Occipital lobe (tissue), 3 donors: ENCODE measurements at places on chromosomes 7 and 10.

DNA sequence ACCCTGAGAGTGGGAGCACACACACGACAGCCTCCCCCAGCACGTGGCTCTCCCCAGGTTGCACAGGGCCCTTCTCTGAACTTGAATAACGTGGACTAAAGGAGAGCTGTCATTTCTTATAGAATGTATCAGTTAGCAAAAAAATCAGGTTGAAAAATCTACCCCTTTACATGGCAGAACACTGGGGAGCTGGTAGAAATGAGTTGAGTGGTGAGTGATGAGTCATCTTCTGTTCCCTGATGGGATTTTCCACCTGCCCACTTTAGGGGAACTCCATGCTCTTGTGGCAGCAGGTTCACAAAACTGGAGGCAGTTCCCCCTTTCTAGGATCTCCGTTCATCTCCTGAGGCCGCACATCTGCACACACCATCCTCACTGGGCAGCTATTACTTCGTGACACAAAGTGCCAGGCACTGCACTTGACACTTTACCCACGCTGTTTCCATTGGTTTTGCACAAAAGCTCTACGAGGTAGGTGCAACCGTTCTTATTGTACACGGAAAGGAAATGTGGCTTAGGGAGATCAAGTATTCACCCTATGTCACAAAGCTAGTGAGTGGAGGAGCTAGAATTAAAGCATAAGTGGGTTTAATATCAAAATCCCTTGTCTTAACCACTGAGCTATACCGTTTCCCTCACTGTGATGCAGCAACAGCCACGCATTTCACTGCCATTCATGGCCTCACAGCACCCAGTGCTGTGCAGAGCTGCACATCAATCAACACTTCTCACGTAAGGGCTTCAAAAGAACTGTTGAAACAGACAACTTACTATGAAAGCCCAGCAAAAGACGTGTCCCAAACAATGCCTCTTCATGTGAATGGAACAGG lies 80.2 kb downstream of the RNF216 start:
- DNase-seq = no peak

GRCh38 chr7:2233926-2234325 lies 1.2 kb upstream of the MAD1L1 start:
- DNase-seq = no peak

DNA sequence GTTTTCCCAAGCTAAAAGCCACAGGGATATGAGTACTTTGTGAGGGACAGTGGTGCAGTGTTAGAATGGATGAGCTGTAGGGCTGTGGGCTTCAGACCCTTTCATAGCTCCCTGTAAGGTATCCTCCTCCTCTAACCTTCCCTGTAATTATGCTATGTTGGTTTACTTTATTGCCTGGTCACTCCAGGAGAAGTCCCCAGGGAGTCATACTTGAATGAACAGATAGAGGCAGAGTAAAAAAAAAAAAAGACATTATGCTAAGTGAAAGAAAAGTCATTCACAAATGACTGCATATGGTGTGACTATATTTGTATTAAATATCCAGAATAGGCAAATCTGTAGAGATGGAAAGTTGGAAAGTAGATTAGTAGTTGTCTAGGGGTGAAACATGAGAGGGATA lies 434.4 kb downstream of the AUTS2 start:
- DNase-seq = no peak

DNA sequence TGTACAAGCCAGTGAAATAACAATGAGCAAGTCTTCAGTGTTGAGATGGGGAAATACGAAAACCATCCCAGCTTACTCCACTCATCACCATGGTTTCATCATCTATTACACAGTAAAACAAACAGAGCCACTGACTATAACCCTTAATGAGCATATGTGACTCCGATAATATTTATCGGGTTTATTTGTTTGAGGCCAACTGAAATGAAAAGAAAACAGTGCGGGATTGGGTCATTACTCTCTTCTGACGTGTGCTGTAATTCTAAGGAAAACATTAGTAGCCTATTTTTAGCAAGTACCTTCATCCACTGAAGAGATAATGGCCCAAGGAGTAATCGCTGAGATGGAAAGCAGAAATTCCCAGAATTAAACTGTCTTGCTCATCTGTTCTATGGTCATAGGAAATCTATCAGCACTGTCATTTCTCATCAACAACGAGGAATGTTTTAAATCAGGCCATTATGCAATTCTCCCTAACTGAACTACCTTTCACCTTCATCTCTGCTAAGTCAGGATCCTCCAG lies 716.5 kb downstream of the INHBA start:
- DNase-seq = no peak

DNA sequence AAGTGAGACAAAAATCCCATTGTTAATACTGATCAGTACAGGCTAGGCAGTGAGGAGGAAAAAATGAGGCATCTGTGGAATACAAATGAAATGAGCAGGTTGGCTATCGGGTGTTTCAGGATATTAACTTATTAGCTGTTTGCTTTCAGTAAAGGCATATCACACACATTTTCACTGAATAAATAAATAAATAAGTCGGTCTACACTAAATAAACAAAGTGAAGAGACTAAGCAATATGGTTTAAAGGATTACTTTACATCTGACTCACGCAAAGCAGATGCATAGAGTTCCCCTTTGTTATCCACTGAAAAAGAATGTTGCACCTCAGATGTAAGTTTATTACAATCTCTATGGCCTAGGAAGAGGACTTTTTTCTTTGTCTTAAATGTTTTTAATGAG lies 6.3 kb upstream of the SEMA3A start:
- DNase-seq = no peak

GRCh38 chr7:14602851-14603250 lies 299.7 kb downstream of the DGKB start:
- DNase-seq = no peak

GRCh38 chr7:142371586-142372377 lies 113.9 kb upstream of the PRSS58 start:
- DNase-seq = no peak

DNA sequence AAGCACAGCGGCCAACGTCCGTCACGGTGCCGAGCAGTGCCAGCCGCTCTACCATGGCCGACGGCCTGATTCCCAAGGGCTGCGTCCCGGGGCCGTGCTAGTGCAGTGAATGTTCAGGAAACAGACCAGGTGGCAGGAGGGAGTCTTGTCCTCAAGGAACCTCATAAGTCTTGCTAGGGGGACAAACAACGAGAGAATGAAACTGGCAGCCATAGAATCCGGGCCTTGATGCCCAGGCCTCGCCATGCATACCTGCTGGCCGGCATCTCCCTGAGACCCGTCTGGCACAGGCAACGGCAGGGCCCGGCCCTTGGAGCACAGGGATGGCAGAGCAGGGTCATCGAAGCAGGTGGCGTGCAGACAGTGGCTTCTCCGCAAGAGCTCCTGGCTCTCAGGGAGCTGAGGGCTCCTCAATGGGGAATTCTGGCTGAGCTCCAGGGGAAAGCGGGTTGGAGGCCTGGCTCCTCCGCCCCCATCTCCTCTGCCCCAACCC lies 58.8 kb downstream of the DIP2C start:
- DNase-seq = no peak

GRCh38 chr10:13349463-13350274 lies 1.6 kb upstream of the SEPHS1 start:
- no peak for DNase-seq

- DNase-seq = no peak
Observed at GRCh38 chr10:100508691-100509150, 10.9 kb downstream of the SEC31B start.

- no peak for DNase-seq
Observed at GRCh38 chr10:104337985-104338735, at the start of gene ITPRIP. ITPRIP (minus strand) TSS chr10:104338465; CDS start chr10:104316051, 22,414 bp downstream.

- DNase-seq = peak; percentile 35
Observed at GRCh38 chr10:17029581-17030271, 99.9 kb downstream of the CUBN start.

- DNase-seq = no peak
Observed at GRCh38 chr7:17462131-17462631, 163.7 kb downstream of the AHR start.

- DNase-seq = no peak
Observed at GRCh38 chr10:79044846-79045245, 23.9 kb upstream of the ZMIZ1 start.

DNA sequence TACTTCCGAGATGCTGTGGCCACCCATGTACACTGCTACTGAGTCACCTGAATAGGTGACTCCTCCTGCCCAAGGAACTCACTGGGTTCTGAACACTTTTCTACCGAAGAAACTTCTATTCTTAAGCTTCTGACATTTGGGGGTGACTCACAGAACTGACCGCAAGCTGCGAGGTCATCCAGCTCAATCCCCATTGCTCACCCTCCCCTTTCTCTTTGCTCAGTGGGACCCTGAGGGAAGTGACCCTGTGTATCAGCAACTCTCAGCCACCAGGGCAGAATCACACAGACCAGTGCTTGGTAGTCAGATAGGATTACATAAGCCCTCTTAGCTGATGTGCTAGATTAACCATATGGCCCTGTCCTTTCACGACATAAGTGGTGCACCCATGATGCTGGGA lies 46.3 kb downstream of the INSYN2A start:
- no peak for DNase-seq

DNA sequence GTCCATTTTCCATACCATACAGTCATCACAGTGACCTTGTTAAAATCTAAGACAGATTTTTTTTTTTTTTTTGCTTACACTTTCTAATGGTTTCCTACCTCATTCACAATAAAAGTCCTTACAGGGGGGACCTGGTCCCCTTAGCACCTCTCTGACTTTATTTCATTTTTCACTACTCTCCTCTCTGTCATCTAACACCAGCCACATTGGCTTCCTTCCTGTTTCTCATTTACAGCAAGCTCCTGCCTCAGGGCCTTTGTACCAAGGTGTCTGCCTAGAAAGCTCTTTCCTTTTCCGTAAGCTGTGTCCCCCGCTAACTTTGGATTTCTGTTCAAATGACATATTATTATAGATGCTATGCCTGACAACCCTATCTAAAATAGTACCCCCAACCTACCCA lies 27.7 kb downstream of the CC2D2B start:
- no peak for DNase-seq

GRCh38 chr10:30387646-30388243 lies 38.7 kb upstream of the MTPAP start:
- DNase-seq = no peak

DNA sequence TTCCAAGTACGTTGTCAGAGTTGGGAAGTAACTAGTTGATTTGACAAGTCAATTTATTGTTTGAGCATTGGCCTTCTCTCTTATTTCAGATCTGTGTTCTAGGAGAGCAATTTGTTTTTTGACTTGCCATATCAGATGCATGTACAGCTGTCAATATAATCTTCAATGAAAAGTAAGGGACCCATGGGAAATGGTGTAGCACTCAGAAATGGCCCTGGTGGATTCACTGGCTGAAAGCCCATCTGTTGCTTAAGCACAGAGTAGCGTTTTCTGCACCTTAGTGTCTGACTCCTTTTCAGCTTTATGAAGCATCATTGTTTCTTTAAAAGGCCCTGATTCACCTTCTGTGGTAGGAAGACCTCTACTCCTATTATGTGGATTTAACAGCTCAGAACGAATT lies 10.2 kb downstream of the GARS1 start:
- no peak for DNase-seq

DNA sequence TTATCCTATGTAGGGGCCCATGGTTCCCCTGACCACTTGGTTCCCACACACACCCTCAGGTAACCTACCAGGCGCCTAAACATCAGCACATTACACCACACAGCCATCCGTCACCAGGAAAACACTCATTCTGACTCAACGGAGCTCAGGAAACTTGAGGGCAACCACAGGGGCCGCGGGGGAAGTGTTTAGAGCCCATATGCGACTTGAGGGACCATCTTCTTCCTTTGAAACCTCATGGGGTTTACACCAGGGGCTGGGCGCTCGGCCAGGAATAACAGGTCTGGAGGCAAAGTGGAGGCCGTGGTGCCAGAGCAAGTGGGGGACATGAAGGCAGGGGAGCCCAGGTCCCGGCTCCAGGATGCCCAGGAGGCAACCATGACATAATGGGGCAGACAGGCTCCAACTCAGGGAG lies 1.5 kb downstream of the STX1A start:
- DNase-seq = peak; percentile 17

DNA sequence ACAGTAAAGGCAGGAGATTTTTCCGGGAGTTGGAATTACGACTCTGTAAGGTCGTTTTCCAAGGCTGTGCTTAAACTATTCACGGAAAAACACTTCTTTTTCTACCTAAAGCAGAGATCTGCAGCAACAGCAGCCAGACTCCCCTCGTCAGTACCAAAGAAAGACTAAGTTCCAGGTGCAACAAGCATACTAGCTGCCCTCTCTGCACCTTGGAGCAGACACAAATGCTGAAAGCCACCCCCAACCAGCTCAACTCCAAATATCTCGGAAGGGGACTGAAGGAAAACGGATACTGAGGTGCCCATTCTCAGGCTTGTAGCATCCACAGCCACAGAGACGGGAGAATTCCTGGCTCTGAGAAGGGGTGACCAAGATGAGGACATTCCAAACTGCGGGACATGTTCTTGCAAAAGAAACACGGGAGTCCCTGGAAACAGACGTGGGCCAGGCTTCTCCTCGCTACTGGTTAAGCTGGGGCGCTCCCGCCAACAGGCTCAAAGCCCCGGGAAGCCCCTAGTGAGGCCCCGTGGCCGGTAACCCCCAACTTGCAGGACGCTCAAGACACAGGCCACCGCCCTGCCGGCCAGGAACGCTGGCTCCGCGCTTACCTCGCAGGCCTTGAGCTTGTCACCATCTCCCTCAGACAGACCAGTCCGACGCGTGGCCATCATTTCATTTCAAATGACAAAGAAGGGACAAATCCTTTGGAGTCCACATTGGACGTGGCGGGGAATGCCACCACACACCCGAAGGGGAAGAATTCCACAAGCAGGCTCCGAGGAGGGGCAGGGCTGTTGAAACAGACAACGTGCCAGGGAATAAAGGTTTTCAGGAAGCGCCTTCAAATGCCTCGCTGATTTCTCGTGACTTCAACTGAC lies 2.2 kb downstream of the ARHGAP21 start:
- DNase-seq = peak; percentile 46

DNA sequence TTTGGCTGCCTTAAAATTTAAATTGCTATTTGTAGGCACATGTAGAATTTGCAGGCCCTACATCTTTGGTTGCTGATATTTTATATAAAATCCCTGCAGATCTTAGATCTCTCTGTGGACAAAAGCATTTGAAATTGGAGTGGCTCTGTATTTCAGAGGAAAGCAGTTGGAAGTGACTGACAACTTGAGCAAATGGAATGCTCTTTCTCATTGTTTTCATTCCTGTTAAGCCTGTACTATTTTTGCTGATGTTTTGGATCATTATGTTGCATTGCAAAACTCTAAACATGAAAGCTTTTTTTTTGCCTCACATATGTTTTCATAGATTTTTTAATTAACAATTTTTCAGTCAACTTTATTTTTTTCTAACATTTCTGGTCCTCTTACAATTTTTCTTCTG lies 251.2 kb upstream of the MDFIC start:
- DNase-seq = no peak

GRCh38 chr7:149321978-149322541 lies 60.1 kb downstream of the ZNF783 start:
- DNase-seq = no peak

DNA sequence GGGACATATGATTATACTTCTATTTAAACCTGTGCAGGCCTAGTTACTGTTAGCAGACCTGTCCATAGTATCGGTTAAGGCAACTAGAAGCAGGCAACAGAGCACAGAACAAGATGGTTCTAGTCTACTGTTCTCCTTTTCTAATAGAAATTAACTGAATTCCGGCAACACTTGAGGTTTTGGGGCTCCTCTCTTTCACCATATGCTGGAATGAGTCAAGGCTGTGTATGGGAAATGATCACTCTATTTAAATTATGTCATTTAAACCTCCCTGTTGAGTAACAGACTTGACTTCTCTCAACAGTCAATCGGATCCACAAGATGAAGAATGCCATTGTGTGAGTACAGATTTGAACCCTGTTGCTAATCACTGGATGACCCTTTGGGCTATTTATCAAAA lies 6.2 kb upstream of the OTUD1 start:
- DNase-seq = no peak
